ENCODE measurements at places on chromosomes 16 and 17.
A peak's percentile ranks its signal among the peaks of the same experiment; 100 is the strongest.

DNA sequence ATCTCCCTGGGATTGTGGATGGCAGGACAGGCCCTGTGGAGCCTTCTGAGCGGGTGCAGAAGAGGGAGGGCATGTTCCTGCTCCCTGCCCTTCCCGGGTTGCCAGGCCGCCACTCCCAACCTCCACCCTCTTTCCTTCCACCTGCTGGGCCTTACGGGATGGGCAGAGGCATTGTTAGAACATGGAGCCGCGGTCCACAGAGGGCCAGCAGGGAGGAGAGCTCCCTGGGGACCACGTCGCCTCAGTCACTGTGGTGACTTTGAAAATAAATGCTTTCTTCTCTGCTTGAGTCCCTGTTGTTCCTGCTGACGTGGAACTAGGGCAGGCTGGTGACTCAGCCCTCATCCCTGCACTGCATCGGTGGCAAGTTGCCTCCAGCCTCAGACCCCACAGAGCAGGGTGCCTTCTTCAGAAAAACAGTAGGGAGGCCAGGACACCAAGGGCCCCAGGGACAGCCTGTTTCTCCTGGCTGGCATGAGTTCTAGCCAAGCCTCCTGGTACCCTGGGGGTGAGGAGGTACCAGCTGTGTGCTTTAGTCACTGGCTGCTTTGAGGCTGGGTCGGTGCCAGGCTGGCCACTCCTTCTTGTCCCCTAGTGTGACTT, 224.9 kb downstream of the SEC14L1 start:
- peak; percentile 65 for DNase-seq

- DNase-seq, result no peak
Measured at GRCh38 chr17:49703557-49704277, 4.0 kb downstream of the SLC35B1 start.

DNA sequence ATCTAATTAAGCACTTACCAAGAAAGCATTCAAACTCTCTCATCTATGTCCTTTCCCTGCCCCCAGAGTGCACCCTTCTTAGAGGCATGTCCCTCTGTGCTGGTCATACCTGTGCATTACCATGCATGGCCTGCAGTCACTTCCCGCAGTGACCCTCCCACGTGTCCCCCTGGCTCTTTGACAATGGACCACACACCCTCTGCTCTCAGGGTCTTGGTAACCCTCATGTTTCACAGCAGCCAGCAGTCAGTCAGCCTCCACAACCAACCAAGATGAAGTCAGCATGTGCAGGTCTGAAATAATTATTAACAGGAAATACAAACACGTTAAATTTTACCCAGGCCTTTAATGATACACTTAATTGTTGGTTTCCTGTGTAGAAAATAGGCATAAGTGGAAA, 10.1 kb downstream of the KRT33A start:
- no peak for DNase-seq

DNA sequence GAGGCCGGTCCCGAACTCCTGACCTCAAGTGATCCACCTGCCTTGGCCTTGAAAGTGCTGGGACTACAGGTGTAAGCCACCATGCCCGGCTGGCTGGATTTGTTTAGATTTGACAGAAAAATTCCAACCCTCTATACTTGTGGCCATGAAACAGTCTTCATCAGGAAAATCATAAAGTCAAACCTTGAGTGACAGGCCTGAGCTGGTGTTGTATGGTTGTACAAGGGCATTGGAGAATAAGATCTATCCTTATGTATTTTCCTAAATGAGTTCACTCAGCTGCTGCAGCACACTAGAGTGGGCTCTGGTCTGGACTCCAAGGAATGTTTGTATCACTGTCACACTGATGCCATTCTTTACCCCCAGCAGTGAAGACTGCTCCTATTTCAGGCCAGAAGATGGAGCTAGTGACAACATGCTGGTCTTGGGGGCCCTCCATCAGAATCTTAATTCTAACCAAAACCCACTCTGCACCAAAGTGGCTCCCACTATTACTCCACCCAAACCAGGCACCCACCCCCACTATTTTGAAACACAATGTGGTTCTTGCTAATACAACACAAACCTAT, 27.4 kb downstream of the SNX11 start:
- DNase-seq, result no peak

- no peak for DNase-seq
Measured at GRCh38 chr16:86870380-86870779, 292.0 kb downstream of the FOXL1 start.

- DNase-seq, result no peak
Measured at GRCh38 chr16:78362524-78363135, 263.2 kb downstream of the WWOX start.

DNA sequence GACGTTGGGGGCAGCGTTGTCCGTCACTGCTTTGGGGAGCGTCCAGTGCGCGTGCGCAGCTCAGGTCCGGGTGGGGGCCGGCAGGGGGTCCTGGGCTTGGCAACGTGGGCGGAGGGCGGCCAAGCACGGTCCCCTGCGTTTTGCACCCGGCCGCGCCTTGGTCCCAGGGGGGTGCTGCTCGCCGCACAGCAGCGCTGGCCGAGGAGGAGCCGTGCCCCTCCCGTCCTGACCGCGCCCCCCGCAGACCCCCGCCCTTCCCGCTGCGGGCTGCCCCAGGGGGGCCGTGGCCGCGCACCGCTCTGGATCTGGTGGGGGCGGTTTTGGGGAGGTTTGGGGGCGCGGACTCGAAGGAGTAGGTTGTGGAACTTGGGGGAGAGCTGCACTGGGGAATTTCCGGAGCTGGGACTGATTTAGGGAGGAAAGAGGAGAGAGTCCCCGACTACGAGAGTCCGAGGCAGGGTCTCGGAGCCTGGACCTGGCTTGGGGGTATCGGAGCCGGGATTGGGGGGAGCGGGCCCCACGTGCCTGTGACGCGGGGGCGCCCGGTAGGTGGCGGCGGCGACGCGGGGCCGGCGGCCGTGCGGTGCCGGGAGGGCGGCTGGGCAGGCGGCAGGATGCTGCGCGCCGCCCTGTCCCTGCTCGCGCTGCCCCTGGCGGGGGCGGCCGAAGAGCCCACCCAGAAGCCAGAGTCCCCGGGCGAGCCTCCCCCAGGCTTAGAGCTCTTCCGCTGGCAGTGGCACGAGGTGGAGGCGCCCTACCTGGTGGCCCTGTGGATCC, at the start of gene SLC9A5:
SLC9A5 (plus strand) TSS at position 579 of the 777 bp plus-strand sequence; CDS start at position 615, 36 bp downstream.
- peak; percentile 45 for DNase-seq

GRCh38 chr16:11783319-11784037, 13.6 kb downstream of the ZC3H7A start:
- no peak for DNase-seq

DNA sequence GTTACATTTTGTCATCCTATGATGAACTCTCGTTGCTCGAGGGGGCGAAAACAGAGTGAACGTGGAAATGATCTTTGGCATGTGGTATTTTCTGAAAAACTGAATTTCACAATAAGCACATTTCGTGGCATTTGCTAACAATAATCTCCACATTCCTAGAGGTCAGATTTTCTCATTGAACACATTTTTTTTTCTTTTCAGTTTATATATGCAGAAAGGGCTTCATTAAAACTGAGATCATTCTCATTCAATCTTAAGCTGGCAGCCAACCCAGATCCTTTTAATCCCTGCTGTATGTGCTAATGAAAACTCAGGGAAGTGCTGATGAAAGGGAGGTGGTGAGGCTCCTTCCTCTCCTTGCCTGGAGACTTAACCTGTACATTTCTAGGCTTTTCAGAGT, 52.6 kb downstream of the PRKCA start:
- no peak for DNase-seq

DNA sequence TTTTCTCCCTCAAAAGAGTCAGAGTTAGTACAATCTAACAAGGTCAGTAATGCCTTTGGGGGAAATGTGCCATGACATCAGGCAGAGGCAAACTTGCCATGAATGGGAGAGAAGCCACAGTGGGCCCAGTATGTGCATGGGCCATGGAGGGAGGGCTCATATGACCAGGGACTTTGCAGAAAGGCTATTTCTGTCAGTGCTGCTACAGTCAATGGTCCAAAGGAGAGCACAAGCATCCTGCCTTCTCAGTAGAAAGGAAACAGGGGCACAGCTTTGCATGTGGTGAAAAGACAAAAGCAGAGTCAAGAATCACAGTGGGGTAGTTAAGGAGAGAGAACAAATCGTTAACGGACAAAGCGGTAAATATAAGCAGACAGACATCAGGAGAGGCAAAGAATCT, 11.2 kb upstream of the CORO6 start:
- no peak for DNase-seq

GRCh38 chr16:11089504-11090124, 145.2 kb downstream of the CLEC16A start:
- no peak for DNase-seq

DNA sequence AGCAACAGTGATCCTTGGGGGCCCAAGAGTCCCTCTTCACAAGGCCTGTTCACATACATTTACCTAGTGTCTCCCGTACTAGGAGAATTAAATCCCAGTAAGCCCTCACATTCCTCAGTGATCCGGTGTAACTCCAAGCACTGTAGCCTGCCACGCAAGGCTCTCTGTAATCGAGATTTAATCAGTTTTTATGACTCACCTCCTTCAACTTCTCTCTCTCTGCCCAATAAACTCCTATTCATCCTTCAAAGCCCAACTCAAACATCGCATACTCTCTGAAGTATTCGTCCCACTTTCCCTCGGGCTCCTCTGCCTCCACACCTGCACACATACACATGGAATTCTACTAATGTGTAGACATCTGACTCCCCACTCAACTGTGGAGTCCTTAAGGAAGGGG, 141.8 kb downstream of the CMIP start:
- no peak for DNase-seq

GRCh38 chr17:1029196-1029921, 32.4 kb downstream of the TIMM22 start:
- DNase-seq, result peak; percentile 77

DNA sequence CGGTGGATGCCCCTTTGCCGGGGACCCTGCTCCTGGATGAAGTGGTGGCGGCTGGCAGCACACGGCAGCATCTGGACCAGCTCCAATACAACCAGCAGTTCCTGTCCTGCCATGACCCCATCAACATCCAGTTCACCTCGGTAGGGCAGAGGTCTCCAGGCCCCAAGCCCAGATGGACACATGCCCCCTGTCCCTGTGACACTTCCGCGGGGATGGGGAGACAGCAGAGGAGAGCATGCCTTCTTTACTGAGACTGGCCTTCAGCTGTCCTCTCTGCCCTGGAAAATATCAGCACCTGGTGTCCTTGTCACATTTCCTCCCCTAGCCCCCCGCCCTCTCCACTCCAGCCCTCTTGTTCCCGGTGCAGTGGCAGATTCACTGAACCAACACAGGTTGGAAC, 6.2 kb downstream of the CHAD start:
- no peak for DNase-seq

GRCh38 chr17:28597606-28598383, 1.0 kb downstream of the SPAG5 start:
- DNase-seq, result no peak

DNA sequence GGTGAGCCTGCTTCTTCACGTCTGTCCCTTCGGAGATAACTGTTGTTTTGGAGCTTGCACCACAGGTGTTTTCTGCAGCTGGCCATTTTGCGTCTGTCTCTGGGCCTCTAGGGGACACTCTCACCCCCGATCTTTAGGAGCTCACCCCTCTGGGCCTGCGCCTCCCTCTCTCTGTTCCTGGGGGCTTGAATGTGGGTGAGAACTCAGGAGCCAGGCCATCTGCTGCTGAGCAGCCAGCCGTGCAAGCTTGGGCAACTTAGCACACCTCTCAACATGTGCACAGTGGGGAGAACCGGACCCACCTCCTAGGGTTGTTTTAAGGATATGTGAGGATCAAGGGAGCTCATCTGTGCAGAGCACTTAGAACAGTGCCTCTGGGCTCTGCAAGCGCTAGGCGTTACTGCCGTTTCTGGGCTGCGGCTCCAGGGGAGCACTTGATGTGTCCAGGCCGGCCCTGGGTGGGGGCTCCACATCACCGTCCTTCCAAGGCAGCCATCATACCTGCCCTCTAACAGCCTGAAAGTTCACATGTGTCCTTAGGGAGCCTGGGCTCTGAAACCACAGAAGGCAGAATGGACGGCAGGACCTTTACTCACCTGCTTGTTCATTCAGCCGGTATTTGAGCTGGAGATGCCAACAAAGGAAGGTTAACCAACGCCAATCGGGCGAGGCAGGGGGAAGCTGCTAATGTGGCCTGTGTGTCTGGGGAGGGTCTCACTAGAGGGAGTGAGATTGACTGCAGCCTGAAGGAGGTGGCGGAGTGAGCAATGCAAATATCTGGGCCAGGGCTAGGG, 66.3 kb downstream of the MRC2 start:
- no peak for DNase-seq

DNA sequence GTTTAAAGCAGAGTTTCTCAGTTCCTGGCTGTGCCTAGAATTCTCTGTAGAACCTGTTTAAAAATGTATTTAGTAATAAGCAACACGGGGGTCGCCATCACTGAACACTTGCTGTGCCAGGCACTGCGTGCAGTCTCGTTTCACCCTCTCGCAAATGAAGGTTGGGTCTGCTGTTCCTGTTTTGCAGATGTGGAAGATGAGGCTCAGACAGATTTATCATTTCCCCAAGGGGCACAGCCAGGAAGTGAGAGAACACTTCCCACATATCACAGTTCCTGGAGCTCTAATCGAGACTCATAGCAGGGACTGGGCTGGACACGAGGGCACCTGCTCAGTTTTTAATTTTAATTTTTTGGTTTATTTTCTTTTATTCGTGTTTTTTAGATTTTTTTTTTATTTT, 122.7 kb downstream of the ABCC6 start:
- no peak for DNase-seq

Measured in heart left ventricle (tissue), 16 donors.